ENCODE measurements at places on chromosomes 5 and 9. TPM values are rescaled to one million over a fixed set of nuclear protein-coding genes. Genes with fewer than 3 reads are reported as not detected.
A peak's percentile ranks its signal among the peaks of the same experiment; 100 is the strongest.

DNA sequence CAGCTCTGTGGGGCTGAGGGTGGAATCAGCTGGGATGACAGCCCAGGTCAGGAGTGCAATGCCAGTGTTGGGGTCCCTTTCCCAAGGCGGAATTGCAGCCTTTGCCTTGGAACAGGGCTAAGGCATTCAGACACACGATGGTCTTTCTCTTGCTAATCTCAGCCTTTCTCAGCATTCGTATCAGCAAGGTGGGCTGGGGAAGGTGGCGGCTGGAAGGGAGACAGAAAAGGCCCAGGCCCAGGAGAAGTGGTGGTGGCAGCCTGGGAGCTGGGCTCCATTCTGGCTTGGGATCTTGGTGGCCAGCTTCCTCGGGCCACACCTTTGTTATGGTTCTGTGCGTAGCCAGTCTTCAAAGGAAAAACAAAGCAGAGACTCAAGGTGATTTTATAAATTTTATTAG is 1.1 kb upstream of the ARHGEF28 start:
- no peak for DNase-seq

- DNase-seq, result peak; percentile 69
These were observed 753 bp downstream of the FANCC start for GRCh38 chr9:95316794-95317118.

DNA sequence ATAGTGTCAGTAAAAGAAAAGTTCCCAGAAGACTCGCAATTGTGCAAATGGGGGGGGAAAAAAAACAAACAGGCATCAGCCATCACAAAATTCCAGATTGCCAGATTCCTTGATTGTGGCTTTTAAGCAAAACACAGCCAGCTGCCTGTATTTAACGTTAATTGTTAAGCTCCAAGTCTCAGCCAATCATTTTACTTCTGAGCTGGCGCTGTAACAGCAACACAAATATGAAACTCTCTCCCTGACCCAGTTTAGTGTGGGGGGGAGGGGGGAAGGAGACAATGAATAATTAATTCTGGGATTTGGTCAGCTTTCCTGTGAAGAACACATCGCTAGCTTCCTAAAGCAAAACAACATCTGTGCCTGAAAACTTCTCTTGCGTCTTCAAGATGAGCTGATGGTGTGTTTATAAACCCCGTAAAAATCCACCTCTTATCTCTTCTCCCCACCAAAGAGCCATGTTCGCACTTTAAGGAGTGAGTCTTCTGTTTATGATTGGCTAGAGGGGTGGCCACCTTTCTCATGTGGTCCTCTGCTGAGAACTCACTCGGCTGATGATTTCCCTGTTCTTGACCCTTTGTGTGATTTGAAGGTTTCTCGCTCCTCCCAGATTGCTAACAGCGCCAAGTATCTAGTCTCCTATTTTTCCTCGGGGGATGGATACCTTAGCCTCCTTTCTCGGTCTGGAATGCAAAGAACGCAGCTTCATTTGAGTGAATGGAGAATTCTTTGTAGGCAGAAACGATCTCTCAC is 160.2 kb upstream of the DAPK1 start:
- peak; percentile 29 for DNase-seq

DNA sequence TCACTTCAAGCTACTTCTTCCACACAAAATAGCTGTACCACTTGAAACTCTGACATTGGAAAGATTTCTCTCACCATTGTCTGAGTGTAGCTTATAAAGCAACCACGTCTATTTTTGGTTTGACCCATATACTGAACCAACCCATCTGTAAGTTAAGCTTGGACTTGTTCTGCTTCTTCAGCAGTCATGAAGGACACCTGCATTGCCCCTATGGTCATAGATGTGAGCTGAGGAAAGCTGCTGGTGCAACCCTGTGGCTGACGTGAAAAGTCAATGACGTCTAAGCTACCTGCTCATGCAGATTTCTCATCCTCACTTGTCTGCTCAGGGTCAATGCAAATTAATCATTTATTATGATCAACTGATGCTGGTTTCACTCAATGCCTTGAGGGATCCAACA is 417.4 kb downstream of the CETN3 start:
- no peak for DNase-seq

DNA sequence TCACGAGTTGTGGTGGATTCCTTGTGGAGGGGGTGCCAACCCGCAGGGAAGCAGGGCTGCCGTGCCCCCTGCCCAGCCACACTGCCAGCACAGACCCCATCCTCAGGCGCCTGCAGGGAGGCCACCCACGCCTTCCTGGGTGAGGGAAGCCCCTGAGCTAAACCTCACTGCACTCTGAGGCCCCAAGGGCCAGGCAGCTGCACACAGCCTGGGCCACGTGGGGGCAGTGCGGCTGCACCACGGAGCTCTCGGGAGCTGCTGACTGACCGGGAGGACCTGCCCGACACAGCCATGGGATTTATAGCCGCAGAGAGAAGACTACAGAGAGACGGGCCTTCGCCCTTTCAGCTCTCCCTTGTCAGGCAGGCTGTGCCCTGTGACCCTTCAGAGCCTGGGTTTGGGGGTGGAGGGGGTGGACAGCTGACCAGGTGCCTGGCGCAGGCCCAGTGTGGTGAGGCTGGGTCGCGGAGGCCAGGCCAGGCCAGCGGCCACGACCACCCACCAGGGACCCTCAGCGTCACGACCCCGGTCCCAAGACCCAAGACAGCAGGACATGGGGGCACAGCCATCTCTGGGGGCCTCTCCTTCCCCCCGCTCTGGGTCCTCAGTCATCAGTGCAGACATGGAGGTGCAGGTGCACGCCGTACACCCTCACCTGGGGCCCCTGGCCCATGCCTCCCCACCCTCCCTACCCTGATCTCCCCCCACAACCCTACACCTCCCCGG is 4.3 kb upstream of the AHRR start:
- DNase-seq, result no peak

Gene TRAF1
- total RNA-seq, result 4.4 TPM

GRCh38 chr5:139251281-139251687 is 42.3 kb upstream of the MATR3 start:
- DNase-seq, result no peak
